Activated T-cell treated with anti-CD3 and anti-CD28 coated beads for 1 hour (primary cell): ENCODE measurements at places on chromosomes 13 and 19.

GRCh38 chr13:27296496-27296895 lies 25.9 kb downstream of the RASL11A start:
- no peak for DNase-seq

- DNase-seq, result no peak
Observed at GRCh38 chr19:9782338-9782737, 13.8 kb upstream of the ZNF846 start.

GRCh38 chr19:30359936-30360335 lies 12.2 kb upstream of the ZNF536 start:
- no peak for DNase-seq

DNA sequence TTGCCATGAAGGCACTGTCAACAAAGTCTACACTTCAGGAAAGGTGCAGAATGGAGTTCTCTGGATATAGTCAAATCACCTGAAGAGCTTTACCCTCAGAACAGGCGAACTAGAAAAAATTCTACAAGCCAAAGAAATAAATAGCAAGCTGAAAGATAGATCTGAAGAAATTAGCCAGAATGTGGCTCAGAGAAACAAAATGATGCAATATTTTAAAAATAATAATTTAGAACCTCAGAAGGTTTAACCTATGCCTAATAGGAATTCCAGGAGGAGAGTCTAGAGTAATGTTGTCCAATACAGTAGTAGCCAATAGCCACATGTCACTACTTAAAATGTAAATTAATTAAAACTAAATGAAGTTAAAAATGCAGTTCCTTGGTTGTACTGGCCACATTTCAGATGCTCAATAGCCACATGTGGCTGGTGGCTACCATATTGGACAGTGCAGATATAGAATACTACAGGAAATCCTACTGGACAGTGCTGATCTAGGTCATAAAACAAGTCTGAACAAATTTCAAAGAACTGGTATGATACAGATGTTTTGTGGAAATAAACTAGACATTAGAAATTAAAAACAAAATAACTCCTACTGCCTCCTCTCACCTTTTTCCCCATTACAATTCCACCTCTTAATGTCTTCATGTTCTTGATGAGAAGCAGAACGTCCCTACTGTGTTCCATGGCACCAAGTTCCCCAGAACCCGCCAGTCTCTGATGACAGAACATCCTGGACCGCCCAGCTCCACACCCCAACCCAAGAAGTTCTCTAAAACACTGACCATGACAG lies 679 bp upstream of the CDADC1 start:
- DNase-seq, result no peak

GRCh38 chr13:68944272-68944671 lies 1163.4 kb upstream of the ATXN8OS start:
- no peak for DNase-seq

DNA sequence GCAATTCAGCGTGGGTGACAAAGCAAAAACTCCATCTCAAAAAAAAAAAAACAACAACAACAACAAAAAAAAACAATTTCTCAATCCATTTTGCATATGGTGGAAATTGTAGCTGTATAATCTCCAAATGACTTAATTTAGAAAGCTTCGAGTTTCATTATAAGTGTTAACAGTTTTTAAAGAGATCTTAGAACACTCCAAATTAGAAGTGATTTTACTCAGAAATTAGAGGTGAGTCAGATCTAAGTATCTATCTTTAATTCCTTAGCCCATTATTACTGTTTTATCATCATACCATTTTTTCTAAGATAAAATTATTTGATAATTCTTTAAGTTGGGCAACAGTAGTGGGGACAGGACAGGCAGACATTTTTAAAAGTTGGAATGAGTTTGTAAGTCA lies 60.5 kb downstream of the ZMYM2 start:
- DNase-seq, result no peak

GRCh38 chr19:19530423-19530804 lies 1.7 kb downstream of the YJEFN3 start:
- DNase-seq, result no peak

- no peak for DNase-seq
Observed at GRCh38 chr13:59478908-59479307, 684.8 kb downstream of the DIAPH3 start.

DNA sequence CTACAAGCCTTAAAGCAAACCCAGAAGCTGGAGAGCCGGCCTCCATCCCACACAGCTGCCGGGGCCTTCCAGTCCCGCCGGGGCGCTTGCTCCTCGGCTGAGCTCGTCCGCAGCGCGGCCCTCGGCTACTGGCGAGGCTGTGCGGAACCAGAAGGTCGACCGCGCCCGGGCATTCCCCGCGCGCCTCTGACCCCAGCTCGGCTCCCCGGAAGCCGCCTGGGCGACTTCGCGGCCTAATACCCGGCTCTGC lies 863 bp downstream of the ANKRD10 start:
- no peak for DNase-seq
